Left ventricle myocardium inferior (tissue), 1 donor: ENCODE measurements at places on chromosomes 5 and 9. TPM values are rescaled to one million over a fixed set of nuclear protein-coding genes. Genes with fewer than 3 reads are reported as not detected.

GRCh38 chr5:124231230-124231629, 515.2 kb downstream of the ZNF608 start:
- DNase-seq = no peak

DNA sequence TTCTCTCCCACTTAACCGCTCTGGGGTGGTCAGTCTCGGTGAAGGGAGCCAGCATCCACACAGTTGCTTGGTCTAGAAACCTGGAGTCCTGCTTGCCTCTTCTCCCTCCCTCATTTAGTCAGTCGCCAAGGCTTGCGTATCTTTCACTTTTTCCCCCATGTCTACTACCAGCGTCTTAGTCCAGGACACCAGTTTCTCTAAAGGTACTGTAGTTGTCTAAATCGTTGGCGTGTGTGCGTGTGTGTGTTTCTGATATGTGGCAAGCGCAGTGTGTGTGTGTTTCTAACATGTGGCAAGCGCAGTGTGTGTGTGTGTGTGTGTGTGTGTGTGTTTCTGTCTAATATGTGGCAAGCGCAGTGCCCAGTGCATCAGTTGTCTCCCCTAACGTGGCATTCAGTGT, 641 bp downstream of the ATP6V1G1 start:
- DNase-seq = no peak

- no peak for DNase-seq
Measured at GRCh38 chr9:128503870-128504269, 649 bp upstream of the GLE1 start.

- no peak for DNase-seq
Measured at GRCh38 chr9:110869931-110870330, 168.3 kb downstream of the LPAR1 start.

DNA sequence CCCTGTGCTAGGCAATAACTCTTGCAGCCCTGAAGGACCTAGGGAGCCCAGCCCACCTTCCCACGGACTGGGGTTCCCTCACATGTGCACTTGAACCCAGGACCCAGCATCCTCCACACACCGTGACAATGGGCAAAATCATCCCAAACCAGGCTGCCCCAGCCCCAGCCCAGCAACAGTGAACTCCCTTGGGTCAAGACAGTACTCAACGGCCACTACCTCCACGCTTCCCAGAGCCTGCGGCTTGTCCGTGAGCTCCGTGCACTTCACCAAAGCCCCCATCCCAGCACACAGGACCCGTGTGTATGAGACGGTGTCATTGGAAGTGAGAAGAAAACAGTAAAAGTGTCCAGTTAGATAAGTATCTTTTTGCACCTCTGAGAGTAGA, 55.8 kb downstream of the IPPK start:
- DNase-seq = no peak

BTNL3 gene
- not detected for total RNA-seq

FGFR4 gene
- 0.93 TPM for total RNA-seq

DNA sequence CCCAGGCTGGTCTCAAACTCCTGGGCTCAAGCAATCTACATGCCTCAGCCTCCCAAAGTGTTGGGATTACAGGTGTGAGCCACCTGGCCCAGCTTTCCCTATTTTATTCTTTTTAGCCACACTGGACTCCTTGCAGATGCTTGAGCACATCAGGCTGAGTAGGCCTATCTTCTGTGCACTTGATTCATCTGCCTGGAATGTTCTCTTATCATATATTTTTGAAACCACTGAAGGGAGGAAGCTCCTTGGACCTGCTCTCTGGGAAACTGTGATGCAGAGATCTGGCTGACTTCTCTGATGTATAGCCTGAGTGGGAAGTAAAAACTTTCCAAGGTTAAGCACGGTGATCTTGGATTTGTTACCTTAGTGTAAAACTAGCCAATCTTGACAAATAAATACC, 6.5 kb upstream of the MAT2B start:
- no peak for DNase-seq

- no peak for DNase-seq
Measured at GRCh38 chr9:91771027-91771426, 179.0 kb downstream of the ROR2 start.

GRCh38 chr5:1896602-1897376, 14.1 kb upstream of the IRX4 start:
- no peak for DNase-seq

- no peak for DNase-seq
Measured at GRCh38 chr9:73577848-73578247, 426.2 kb downstream of the ANXA1 start.

- no peak for DNase-seq
Measured at GRCh38 chr5:15013654-15014463, 142.3 kb upstream of the ANKH start.

BARHL1 gene
- not detected for total RNA-seq

DNA sequence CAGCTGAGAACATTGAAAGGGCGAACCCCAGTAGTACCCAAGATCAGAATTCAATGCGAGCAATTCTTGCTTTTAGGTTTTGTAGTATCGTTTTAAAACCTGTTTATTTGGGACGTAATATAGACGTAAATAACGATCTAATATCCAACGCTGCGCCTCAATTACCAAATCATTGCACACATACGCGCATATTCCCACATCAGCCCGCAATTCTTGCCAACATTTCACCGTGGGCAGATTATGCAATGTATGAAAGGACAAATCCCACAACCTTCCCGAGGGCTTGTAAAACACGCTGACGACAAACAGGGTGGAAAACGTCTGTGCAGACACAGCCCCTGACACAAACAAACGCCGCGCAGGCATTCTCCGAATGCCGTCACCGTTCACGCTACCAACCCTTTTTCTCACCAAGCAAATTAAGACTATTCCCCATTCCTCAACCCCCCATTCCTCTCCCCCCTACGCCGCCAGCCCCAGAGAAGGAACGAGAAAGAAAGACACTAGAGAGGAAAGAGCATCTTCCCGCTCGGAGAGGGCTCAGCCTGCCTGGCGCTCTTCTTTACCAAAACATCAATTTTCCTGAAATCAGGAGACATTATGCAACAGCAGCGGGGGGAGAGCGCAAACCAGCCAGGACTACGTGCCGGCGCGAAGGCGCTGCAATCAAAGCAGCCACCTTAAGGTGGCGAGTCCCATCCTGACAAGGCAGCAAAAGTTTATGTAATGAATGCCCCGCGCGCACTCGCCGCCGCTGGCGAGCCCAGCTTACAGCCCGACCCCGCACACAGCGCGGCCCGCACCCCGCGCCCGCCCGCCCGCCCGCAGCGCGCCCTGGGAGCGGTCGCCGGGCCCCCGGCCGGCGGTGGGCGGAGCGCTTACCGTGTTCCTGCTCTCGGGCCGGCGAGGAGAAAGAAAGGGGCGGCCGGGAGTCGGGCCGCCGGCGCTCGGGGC, 597 bp downstream of the NFIL3 start:
- DNase-seq = peak; percentile 56

GRCh38 chr9:818958-819357, 22.5 kb upstream of the DMRT1 start:
- no peak for DNase-seq

- no peak for DNase-seq
Measured at GRCh38 chr5:139676406-139676805, 28.3 kb downstream of the CXXC5 start.

ZFP37 gene
- total RNA-seq = 1.0 TPM

GRCh38 chr5:128303593-128303992, 220.0 kb downstream of the SLC12A2 start:
- no peak for DNase-seq

DNA sequence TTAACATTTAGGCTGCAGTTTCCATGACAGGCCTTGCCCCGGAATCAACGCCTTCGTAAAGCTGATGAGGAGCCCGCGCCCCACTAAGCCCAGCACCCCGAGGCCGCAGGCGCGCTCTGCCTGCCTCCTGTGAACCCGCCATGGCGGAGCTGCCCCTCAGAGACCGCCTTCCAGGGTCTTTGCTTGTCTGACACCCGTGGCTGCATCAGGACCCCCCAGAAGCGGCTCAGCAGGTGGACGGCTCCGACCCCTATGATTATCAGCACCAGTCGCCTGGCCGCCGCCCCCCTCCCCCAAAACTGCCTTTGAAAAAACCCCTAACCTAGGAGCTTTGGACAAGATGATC, 507 bp upstream of the DPH7 start:
- DNase-seq = no peak

FXN gene
- total RNA-seq = 43.4 TPM

- no peak for DNase-seq
Measured at GRCh38 chr5:60346393-60346792, 353.6 kb downstream of the DEPDC1B start.

GRCh38 chr9:78189461-78189860, 46.4 kb upstream of the CEP78 start:
- DNase-seq = no peak

GRCh38 chr9:117796681-117797080, 92.5 kb downstream of the TLR4 start:
- DNase-seq = no peak

- DNase-seq = no peak
Measured at GRCh38 chr5:126939887-126940286, 90.5 kb downstream of the MARCHF3 start.

DNA sequence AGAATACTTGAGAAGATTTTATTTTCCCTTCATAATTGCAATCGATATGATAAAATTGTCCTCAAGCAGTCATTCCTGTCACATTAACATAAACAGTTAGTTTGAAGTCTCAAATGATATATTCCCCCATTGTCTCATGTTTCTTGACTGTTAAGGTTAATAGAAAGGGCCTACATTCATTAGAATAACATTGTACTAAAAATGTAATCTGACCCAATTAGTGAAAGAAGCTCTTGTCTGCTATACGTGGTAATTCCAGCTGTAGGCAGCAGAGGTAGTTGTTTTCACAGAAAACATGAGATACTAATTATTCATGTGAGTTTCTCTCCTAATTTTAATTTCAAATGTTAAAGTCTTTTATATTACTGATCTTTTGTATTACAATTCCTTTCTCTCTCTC, 25.9 kb upstream of the AP3B1 start:
- no peak for DNase-seq

DNA sequence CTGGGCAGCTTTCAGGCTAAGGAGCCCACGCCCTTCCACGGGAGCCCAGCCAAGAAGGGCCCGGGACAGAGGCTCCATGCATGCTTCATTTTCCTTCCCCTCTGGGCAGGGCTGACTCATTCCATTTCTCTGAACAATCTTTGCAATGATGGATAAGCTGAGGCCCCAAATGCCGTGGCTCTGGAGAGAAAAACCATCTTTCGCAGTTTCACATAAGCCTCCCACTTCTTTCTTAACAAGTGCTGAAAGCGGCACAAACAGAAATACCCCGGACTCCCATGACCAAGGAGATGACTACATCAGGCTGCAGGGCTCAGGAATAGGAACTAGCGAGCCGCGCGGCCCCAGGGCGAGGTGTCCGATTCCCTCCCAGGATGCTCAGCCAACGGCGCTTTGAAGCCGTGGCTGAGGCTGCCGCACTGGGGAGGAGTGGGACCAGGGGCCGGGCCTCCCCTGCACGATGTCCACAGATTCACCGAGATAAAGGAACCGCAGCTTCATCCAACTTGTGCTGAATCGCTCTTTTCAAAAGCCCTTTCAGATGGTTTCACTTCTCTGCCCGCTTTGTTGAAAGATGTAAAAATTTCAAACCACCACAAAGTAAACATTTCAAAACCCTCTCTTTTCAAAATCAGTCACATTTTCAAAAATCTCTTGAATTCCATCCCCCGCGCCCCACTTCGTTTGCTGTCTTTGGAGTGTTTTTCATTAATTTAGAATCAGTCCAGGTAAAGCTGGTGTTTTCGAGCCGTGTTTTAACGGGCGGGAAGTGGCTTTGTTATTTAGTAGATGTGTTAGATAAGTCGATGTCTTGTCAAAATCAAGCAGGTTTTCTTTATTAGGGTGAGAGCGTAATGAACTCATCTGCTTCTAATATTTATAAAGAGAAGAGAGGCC, 96.5 kb upstream of the LMX1B start:
- peak; percentile 73 for DNase-seq

- no peak for DNase-seq
Measured at GRCh38 chr5:10635867-10636350, 72.0 kb downstream of the ANKRD33B start.

DNA sequence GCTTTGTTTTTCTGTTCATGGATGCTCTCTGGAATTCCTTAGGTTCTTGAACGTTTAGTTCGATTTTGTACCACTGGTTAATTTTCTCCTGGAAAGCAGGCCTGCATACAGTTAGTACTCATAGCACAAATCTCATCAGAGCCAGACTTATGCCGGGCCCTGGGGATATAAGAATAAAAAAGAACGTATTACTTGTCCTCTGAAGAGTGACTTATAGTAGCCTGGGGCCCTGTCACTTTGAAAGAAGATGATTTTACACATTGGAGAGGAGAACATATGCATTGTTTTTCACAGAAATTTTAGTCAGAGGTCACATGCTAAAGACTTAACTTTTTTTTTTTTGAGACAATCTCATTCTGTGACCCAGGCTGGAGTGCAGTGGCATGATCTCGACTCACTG, 50.3 kb downstream of the ZNF462 start:
- DNase-seq = no peak

PRRX2 gene
- total RNA-seq = 0.85 TPM

GRCh38 chr5:126837906-126838539, 61.1 kb downstream of the LMNB1 start:
- no peak for DNase-seq

DNA sequence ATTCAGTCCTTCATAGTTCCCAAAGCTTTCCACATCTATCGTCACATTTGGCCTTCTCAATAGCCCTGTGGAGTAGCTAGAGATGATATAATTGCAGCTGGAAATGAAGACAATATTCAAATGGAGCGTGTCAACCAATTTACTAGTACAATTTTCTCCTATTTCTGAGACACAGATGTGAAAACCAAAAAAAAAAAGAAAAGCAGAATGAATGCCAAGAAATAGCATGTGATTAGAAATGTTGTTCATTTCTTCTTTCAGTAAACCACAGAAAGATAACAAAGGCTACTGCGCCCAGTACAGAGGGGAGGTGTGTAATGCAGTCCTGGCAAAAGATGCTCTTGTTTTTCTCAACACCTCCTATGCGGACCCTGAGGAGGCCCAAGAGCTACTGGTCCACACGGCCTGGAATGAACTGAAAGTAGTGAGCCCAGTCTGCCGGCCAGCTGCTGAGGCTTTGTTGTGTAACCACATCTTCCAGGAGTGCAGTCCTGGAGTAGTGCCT, 99.0 kb downstream of the MUSK start:
- peak; percentile 63 for DNase-seq

GRCh38 chr9:110949081-110949480, 89.2 kb downstream of the LPAR1 start:
- no peak for DNase-seq

RPL35 gene
- total RNA-seq = 686 TPM

DNA sequence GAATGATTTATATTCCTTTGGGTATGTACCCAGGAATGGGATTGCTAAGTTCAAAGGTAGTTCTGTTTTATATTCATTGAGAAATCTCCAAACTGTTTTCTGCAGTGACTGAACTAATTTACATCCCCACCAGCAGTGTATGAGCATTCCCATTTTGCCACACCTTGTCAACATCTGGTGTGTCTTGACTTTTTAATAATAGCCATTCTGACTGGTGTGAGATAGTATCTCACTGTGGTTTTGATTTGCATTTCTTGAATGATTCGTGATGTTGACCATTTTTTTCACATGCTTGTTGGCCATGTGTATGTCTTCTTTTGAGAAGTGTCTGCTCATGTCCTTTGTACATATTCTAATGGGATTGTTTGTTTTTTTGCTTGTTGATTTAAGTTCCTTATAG, 421.5 kb downstream of the KIAA0825 start:
- no peak for DNase-seq

- DNase-seq = no peak
Measured at GRCh38 chr5:89302102-89302891, 419.3 kb upstream of the MEF2C start.

- no peak for DNase-seq
Measured at GRCh38 chr5:115419846-115420585, 123.6 kb upstream of the CCDC112 start.

PGM5 gene
- total RNA-seq = 190 TPM

MCTP1 gene
- total RNA-seq = 7.8 TPM
